A375 (cell line): ENCODE measurements at places on chromosomes 4 and X. TPM values are rescaled to one million over a fixed set of nuclear protein-coding genes. Genes with fewer than 3 reads are reported as not detected.

The SH3RF1 gene
- total RNA-seq: 9.4 and 14.0 TPM in 2 replicates

The CT45A2 gene
- total RNA-seq: 0.83 TPM in 1 of 2 replicates, not detected in the other

The NKX6-1 gene
- 2.0 and 2.1 TPM in 2 replicates for total RNA-seq

The GC gene
- total RNA-seq: not detected in 2 replicates

The CCDC160 gene
- 0.08 TPM in 1 of 2 replicates, not detected in the other for total RNA-seq

The DIPK2B gene
- total RNA-seq: not detected in 2 replicates

The G3BP2 gene
- 51.0 and 61.7 TPM in 2 replicates for total RNA-seq

The GPR119 gene
- total RNA-seq: not detected in 2 replicates

The MAGEA9B gene
- total RNA-seq: not detected in 2 replicates

The FRG2 gene
- not detected in 2 replicates for total RNA-seq

The HPGD gene
- not detected in 2 replicates for total RNA-seq

The EXOSC9 gene
- 52.2 and 55.3 TPM in 2 replicates for total RNA-seq

The PRSS12 gene
- total RNA-seq: 23.1 and 25.9 TPM in 2 replicates

The XAGE3 gene
- total RNA-seq: not detected in 2 replicates

The IQCM gene
- 0.30 and 0.74 TPM in 2 replicates for total RNA-seq

The F11 gene
- not detected in 2 replicates for total RNA-seq

The MAGEB1 gene
- total RNA-seq: not detected in 2 replicates

The PPEF2 gene
- total RNA-seq: not detected in 2 replicates

The RWDD4 gene
- 13.7 and 19.5 TPM in 2 replicates for total RNA-seq

The ENPEP gene
- 0.24 and 0.68 TPM in 2 replicates for total RNA-seq

The CT47B1 gene
- total RNA-seq: not detected in 2 replicates

The TRO gene
- total RNA-seq: 2.0 and 3.3 TPM in 2 replicates

The TMEM31 gene
- not detected in 2 replicates for total RNA-seq

The MAGEA1 gene
- total RNA-seq: 7.0 and 7.1 TPM in 2 replicates

The F8A2 gene
- total RNA-seq: not detected in 2 replicates

The ARR3 gene
- total RNA-seq: not detected in 2 replicates
